ENCODE measurements at places on chromosomes 7 and 10.

DNA sequence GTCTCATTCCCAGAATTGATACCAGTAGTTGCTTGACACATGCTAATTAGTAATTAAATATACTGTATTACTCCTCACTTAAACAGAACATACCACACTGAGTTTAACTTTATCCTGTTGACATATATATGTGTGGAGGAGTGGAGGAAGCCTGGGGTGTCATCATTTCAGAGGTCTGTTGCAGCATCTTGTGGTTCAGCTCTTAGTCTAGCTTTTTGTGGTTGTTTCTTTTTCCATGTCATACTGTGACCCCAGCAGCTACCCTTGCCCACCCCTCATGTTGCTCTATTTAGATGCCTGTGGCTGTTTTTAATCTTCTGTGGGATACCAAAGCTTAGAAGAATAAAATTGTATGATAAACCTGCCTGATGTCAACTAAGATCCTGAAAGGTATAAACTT is 875.4 kb downstream of the LRMDA start:
- H3K36me3 ChIP-seq: no peaks in the 10 kb centered on the region
- H3K4me1 ChIP-seq: no peaks in the 10 kb centered on the region
- DNase-seq: no peak

DNA sequence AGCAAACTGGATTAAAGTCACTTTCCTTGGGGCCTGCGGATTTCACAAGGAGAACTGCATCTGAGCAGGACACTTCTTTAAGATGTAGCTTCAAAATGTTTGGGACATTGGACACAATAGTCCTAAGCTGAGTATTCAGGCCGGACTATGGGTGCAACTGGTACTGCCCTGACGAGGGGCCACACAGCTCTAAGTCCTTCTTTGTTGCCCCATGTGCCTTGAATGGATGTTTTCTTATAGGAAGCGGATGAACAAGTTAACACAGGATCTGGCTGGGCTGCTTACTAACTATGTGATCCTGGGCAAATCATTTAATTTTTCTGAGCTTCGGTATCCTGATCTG is 147.8 kb upstream of the KLF14 start:
- peaks cover 97% of the 10 kb centered on the region for H3K4me1 ChIP-seq
- peak overlapping the region; percentile 100 for H3K27ac ChIP-seq

- H3K4me3 ChIP-seq: no peak overlapping the region
- no peak overlapping the region for H3K27ac ChIP-seq
- DNase-seq: no peak
- H3K36me3 ChIP-seq: no peaks in the 10 kb centered on the region
Observed at GRCh38 chr10:132324186-132324585, 7.8 kb upstream of the LRRC27 start.

- H3K4me3 ChIP-seq: no peak overlapping the region
- H3K27me3 ChIP-seq: no peaks in the 10 kb centered on the region
- H3K27ac ChIP-seq: no peak overlapping the region
- H3K4me1 ChIP-seq: peaks cover 6% of the 10 kb centered on the region
- no peak for DNase-seq
- H3K36me3 ChIP-seq: no peaks in the 10 kb centered on the region
Observed at GRCh38 chr10:50561816-50562215, 61.9 kb downstream of the SGMS1 start.

Data from HCT116 (cell line).